ENCODE measurements at places on chromosomes 2 and 18.

DNA sequence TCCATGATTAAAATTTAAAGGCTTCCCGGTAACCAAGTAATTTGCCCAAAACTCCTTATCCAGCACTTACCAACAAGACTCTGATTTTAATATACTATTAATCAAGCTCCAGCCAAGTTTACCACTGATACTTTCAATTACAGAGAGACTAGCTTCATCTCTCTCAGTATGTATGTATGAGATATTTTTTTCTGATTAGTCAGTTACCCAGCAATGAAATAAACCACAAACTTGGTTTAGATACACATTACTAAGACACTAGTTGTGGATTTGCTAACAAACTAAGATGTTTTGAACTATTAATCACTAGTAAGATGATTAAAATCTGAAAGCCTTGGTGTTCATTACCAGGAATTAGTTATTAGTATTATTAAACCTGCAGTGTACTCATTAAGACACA lies 1272.2 kb upstream of the ACVR2A start:
- DNase-seq = no peak

GRCh38 chr18:35236571-35237363 lies 4.1 kb upstream of the ZNF397 start:
- no peak for DNase-seq

DNA sequence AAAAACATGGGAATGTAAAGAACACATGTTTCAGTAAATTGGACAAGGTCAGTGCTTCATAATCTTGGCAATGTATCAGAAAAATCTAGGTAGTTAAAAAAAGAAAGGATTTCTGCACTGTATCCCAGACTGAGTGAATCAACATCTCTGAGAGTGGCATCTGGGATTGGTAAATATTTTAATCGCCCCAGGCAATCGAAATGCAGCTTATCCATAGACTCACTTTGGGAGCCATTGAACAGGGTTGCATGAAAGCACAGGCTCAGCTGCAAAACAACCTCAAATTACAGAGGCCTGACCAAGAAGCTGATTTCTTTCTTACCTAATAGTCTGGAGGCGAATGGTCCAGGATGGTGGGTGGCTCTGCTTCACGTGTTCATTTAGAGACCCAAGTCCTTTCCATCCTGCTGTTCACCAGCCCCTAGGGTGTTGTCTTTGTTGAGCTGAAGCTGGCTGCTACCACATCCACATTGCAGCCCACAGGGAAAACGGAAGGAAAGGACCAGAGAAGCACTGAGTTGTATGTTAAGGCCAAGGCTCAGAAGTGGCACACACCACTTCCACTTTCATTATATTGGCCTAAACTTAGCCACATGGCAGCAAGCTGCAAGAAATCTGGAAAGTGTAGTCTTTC lies 59.0 kb downstream of the MOGAT1 start:
- no peak for DNase-seq

DNA sequence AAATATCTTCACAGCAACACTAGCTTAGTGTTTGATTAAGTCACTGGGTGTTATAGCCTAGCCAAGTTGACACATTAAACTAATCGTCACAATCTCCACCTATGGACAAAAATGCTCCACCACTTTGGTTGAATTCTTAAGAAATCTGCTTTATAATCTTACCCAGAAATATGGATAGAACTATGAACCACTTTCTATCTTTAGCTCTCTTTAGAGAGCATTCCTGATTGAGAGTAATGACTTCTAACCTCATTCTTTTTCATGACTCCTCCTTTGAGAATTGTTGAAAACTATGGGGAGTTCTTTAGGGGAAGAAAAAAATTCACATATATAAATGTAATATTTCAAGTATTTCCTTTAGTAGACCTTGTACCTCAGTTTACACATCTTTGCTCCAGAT lies 1282.2 kb upstream of the ZEB2 start:
- DNase-seq = no peak

- no peak for DNase-seq
These were observed 689 bp downstream of the OST4 start for GRCh38 chr2:27070653-27071276.

DNA sequence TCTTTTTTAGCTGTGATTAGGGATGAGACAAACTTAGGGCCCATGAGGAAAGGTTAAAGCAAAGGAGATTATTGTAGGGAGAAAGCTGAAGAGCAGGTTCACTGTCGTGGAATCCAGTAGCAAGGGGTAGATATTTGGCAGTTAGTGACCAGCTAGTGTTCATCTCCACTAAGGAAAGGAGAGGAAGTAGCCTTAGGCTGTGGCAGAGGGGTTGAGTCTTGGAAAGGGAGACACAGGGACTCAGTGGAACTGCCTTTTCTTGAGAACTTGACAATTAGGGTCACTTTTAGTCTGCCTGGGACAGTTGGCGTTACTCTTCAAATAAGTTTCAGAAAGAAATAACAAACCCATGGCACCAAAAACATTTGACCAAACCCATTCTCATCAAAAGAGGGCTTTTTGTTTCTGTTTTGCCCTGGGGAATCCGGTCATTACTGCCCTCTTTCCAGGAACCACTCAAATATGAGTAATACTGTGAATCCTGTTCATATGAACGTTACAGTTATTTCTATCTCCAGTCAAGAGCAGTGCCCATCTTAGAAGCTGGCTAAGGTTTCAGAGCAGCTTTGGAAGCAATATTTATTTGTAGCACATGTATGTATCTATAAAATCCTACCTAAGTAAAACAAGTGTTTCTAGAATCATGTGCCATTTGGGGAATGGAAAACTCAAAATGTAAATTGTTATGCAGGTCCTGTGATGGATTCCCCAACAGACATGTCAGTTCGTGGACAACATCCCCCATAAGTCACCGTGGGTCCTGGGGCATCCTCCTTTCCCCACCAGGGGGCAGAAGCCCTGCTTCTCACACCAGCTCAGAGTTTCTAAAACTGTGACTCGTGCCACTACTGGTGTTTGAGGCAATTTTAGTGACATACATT lies 77.3 kb upstream of the PHLPP1 start:
- DNase-seq = peak; percentile 58

- DNase-seq = no peak
These were observed 51.7 kb downstream of the ARMC9 start for GRCh38 chr2:231250146-231250545.

DNA sequence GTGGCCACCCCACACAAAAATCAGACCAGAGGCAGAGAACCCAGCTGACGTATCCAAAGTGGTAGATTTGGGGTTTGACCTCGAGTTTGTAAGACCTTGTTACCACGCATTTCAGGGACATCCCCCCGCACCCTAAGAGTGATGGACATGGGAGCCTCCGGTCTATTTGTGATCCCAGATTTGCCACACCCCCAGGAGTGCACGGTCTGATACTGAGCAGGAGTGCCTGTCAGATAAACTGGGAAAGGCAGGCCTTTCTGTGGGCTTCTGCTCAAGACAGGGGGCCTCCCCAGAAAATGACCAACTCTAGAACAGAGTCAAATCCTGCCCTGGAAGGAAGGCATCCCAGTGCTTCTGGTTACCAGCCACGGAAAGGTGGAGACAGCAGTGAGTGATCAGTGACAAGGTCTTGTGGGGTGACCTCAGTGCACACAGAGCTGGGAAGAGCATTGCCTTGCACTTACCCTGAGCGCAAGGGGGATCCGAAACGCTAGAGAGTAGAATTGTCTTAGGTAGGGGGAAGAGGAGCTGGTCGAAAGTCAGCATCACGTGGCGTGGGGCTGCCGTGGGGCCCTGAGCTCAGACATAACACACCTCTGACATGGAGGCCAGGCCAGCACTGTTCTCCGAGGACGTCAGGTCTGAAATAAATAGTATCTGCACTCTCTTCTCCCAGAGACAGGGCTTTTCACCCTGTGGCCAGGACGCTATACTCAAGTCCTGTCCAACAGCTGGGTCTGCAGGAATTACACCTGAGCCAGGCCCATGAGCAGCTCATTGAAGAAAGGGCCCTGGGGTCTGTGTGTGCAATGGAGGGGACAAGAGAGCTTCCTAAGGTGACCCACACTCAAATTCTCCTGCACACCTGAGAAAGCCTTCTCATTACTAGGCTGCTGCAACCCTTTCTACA lies 242.4 kb upstream of the SALL3 start:
- no peak for DNase-seq

GRCh38 chr2:54836477-54836876 lies 113.0 kb downstream of the EML6 start:
- DNase-seq = no peak

DNA sequence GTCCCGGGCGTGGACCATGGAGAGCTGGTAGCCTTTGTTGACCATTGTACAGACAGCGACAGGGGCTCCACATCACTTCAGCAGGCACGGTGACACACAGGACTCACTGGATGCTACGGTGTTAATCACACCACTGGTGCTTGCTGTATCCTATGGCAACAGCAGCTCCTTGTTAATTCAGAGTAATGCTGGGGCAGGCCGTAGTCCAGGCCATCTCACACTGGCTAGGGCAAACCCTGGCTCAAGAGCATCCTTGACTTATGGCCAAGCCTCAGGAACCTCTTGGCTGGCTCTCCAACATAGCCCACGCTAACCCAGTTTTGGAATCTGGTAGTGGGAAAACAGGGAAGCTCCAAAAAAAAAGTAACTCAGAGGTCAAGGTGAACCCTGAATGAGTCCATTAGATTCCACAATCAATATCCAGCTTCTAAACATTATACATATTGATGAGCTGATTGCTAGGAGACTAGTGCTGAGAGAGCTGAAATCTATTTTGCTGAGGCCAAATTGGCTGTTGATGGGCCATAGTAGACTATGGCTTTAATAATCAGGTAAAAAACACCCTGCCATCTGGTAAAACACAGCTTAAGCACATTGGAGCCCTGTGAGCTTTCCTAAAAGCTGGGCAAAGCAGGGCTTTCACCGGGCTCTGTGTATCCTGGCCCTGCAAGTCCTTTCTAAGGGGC lies 253.6 kb downstream of the PRKCE start:
- no peak for DNase-seq

DNA sequence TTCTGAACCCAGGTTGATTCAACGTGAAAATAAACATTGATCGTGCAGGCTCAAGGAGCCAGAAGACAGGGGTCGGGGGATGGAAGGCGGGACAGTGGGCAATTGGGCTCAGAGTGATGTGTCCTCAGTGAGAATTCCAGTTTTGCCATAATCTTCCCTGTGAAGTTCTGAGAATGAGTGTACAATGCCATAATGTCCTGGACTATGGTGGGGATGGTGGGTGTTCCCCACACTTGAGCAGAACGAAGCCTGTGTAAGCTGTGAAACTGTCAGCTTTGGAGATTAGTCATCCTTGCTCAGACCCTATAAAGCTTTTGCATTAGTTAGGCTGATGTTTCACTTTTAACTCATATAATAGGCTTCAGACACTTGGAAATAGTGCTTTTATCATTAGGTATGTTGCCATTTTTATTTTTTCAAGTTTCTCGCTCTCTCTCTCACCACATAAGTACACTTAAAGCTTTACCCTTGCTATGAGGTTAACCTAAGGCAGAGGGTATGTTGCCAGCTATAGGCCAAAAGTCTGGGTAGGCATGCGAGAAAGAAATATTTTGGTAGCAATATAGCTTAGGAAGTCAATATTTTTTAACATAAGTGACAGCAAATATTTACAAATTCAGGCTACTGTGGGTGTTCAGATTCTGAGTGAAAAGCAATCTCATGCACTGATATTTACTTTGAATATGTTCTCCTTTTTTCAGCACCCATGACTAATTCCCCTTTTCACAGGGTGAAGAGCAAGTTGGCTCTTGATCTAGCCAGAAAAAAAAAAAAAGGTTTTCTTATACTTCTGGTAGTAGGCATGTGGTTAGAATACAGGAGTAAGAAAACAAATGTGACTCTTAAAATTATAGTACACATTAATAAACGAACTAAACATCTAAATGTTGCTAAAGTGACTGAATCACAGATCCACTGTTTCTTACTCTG lies 47.2 kb downstream of the CDC42EP3 start:
- DNase-seq = peak; percentile 44

DNA sequence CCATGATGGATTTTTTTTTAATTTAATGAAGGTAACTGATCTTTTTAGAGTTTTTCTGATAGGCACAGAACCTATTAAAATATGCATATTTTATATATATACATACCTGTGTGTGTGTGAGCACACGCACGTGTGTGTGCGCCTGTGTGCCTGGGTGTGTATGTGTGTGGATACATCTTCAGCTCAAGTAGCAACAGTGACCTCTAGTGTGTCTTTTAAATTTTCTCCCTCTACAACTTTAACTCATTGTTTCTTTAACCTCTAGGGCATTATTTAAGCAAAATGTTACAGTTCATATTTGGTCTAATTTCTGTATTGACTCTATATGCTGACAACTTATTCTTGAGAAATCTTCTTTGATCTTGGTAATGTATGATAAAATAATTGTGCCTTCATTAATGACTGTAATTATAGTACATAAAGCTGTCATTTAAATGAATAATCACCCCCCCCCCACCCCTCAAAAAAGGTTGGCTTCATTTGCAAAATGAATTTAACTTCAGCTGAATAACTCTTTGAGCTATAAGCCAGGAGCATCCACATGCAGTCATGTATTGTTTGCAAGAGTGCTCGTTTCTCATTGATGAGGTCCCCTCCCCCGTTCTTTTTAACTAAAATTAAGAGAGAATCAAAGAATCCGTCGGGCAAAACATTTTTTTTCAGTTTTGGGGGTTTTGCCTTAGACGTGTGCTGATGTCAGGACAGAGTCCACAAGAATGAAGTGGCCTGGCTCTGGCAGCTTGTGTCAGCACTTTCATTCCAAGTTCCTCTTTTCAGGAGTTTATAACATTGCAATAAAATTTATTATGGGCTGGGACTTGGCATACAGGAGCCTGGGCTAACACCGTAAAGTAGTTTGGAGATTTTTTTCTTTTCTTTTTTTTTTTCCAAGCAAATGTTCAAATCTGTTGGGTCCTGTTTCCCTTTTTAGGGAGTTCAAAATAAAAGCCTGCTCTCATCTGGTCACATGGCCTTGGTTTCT lies 80.0 kb downstream of the ETAA1 start:
- no peak for DNase-seq

DNA sequence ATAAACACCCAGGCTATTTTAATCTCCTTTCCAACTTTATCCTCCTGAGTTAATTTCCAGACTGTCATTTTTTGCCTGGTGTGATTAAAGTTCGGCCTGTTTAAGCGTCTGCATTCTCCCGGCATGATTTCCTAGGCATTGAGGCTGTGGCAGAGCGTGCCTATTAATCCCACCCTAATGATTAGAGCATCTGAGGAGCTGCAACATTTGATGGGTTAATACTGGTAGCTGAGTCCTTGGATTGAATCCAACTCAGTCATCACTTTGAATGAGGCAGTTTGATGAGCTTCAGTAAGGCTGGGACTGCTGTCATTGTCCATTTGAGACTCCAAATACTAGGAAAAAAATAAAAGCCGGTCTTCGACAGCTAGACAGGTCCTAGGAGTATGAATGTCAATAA lies 882.5 kb downstream of the SLC4A3 start:
- DNase-seq = no peak

Measured in CD4-positive, alpha-beta T cell treated with Interleukin-6 for 4 hours (primary cell).